NCI-H524 treated with DMSO at 0.1 percent for 48 hours (cell line): ENCODE measurements at places on chromosomes 7 and 10.

- no peak for DNase-seq
These were observed 162.6 kb downstream of the ADAM12 start for GRCh38 chr10:126225672-126226008.

DNA sequence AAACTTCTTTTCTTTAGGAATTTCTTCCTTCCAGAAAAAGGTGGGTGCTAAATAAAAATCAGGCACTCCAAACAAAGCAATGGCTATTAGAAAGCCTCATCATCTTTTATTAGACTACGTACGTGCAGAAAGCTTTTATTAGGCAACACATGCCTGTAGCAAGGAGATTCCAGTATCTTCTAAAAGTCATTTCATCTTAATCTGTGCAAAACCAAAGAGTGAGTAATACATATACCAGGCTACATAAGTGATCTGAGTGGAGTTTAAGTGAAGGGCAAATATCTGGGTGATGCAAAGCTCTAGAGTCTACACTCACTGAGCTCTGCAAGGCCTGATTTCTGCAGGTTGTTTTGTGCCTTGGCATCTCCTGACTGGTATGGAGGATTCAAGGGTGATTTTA lies 231.7 kb downstream of the ELMO1 start:
- DNase-seq = no peak

- DNase-seq = no peak
These were observed 850.9 kb downstream of the LRMDA start for GRCh38 chr10:76282061-76283025.

DNA sequence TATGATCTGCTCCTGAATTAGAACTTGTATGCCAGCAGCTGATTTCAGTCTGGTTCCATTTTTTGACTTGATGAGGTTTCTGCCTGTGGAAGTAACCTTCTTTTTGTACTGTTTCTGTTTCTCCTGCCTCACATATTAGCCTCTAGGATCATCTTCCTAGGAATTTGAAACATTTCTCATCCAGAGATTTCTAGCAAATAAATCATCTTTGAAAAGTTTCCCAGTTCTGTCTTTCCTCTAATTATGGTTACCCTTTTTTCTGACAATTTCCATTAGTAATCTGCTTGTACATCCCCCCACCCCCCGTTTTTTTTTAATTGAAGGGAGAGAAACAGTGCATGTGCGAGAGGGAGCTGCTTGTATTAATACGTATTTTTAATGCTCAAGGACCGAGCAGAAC lies 92.2 kb downstream of the NRF1 start:
- DNase-seq = no peak

DNA sequence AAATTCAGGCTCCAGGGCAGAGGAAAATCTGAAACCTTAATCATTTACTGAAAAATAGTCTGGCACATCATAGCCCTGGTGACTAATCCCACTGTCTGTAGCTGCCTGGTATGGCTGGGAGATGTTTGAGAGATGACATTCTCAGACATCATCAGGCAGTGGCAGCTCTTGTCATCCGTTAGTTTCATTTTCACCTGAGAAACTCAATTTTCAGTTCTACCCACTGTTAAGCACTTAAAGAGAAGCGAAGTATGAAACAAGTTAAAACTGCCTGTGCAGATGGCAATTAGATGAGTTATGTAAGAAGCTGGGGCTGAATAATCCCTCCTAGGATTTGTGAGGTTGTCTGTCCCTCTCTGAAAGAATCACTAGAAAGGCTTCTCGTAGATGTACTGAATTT lies 150.2 kb downstream of the NSUN6 start:
- DNase-seq = no peak

DNA sequence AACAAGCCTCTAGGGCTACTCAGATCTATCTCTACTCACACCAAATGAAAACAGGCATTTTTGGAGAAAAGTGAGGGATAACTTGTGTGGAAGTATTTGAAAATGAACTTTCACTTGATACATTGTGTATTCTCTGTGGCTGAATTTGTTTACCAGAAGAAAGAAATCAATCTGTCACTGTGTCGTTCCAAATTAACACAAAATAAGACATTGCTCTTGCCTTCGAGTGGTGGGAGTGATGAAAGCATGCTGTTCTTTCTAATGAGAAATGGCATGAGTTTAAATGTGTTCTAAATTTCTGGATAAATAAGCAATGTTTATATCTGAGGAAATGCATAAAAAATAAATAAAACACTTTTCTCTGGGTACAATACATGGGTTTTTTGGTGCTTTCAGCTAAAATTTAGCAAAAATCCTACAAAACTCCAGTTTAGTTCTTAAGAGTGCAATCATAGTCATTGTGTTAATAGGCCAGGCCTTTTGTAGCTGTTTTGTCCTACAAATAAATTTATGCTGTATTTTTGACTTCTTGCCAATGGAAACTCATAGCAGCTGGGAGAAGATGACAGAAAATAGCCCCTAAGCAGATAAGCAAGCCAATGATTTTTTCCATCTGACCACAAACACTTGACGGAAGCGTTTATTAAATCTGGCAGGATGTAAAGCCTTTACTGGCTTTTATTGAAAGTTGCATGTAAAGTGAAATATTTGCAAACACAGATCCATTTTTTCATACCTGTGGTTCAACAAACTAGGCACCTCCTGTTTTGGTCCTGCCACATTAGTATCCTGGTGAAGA lies 1064.1 kb upstream of the GHITM start:
- no peak for DNase-seq

DNA sequence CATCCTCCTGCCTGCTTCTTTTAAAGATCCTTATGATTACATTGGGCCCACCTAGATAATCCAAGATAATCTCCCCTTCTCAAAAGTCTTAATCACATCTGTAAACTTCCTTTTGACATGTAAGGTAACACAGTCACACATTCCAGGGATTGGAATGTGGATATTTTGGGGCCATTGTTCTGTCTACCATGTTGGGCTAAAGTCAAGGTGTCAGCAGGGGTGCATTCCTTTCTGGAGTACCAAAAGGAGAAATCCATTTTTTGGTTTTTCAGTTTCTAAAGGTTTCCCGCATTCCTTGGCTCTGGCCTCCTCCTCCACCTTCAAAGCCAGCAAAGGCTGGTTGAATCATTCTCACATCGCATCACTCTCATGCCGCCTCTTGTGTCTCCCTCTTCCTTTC lies 197.6 kb upstream of the NFE2L3 start:
- DNase-seq = no peak

DNA sequence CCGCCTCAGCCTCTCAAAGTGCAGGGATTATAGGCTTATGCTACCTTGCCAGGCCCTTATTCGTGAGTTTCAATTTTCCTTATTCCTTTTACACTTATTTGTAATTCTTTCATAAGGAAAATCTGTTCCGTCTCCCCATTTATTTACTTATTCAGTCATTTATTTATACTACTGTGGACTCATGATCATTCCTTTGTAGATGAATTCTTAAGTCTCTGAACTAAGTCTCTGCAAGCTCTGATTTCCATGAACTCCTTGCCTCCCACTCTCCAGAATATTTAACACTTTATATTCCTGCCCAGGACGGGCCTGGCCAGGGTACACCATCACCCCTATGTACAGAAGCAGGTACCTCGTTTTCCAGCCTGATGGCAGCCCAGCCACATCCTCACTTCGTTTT lies 39.4 kb downstream of the PFKFB3 start:
- no peak for DNase-seq

DNA sequence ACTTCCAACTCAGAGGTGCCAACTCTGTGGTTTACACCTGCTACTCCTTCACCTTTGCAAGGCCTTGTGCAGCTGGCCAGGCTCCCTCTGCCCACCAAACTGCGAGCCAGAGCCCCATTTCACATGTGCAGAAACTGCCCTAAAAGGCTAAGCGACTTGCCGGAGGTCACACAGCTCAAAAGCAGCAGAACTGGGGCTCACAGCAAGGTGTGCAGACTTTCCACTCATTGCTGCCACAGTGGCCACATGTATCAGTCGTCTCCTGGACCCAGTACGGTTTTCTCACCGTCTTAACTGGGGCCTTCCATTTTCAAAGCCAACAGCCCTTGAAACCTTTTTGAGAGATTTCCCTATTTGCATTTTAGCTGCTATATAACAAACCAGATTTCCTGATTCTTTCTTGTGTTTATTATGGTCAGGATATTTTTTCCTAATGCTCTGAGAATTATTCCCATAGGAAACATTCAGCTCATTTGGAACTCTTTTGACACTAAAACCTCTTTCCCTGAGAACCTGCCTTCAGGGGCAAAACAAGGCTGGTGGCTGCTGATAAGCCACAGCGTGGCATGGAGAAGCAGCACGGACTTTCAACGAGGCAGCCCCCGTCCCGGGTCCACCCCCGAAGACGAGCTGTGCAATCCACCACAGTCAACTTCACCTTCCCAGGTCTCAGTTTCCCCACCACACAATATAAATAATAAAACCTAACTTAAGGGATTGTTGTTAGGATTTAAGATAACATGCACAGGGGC lies 29.9 kb downstream of the SORBS1 start:
- DNase-seq = no peak

DNA sequence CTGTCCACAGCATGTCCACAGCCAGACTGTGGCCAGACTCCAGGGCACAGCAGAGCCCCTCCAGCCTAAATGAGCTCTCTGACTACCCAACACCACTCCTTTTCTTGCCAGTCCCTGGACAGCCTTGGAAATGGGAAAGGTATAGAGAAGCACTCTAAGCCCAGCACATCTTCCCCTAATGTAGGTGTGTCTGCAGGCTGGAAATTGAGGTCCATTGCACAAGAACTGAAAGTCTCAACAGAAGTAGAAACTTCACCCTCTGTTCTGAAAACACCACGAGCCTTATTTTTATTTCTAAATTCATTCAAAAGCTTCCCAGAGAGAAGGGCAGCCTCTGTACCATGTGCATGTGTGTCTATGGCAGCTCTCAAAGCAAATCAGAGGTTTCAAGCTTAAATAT lies 3.7 kb upstream of the KCNMA1 start:
- DNase-seq = no peak

GRCh38 chr7:1897076-1897860 lies 227.2 kb downstream of the ELFN1 start:
- no peak for DNase-seq

DNA sequence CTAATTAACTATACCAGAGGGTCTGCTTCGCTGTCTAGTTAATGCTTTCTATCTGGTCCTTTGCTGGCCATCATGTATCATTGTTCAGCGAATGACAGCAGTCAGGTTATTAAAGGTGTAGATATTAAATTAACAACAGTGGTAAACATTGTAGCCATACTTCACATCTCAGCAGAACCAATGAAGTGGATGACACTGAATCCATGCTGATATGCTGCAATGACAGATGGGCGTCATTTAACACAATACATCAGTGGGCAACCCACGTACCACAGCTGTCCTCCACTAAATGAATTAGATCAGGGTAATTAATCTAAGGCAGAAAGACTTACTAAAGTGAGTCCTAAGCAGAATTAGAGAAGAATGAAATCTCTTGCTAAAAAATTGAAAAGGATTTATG lies 767.2 kb downstream of the NXPH1 start:
- peak; percentile 89 for DNase-seq

DNA sequence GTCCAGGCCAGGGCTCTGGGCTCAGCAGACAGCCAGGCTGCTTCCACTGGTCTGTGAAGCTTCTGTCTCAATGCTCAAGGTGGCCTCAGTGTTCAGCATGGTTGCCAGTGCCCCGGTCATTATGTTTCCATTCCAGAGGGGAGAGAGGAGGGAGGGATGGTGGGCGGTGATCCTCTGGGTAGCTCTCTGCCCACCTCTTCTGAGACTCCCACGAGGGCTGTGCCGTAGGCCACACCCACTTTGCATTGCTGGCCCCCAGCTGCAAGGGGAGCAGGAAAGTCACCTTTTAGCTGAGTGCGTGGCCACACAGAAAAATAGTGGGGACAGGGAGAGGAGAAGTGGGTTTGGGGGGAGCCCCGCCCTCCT lies 42.5 kb downstream of the FOXK1 start:
- DNase-seq = no peak

DNA sequence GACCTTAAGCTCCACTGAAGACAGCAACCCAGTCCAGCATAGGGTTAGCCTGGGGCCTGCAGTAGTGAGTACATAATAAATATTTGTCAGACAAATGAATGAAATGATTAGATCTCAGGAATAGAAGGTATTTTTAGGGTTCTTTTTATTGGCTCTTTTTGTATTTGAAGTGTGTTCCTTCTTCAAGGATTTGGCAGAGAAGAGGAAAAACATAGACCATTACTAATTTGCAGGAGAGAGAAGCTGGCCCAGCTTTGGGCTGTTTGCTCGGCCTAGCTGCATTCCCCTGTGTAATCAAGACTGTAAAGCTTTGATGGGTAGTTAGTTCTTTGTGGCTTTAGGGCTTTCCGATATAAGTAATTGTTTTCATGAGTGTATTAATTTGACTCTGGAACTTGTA lies 64.2 kb downstream of the CNNM2 start:
- DNase-seq = no peak

GRCh38 chr7:141641876-141642275 lies 60.1 kb downstream of the DENND11 start:
- no peak for DNase-seq

DNA sequence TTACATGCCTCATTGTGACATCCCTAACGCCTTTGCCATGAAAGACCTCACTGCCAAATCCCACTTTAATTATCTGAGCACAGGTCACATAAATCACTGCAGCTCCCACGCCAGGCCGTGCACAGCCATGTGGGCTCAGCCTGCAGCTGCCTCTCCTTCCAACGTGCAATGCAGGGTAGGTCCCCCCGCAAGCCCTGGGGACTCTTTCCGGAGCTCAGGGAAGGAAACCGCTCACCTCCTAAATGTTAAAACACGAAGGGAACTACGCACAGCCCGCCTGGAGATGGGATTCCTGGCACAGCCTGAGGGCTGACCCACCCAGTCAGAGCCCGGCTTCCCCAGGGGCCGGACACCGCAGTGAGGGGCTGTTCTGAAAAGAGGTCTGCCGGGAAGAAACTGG lies 128.0 kb downstream of the MAD1L1 start:
- no peak for DNase-seq

- no peak for DNase-seq
These were observed 39.0 kb downstream of the SEMA3C start for GRCh38 chr7:80879849-80880248.

DNA sequence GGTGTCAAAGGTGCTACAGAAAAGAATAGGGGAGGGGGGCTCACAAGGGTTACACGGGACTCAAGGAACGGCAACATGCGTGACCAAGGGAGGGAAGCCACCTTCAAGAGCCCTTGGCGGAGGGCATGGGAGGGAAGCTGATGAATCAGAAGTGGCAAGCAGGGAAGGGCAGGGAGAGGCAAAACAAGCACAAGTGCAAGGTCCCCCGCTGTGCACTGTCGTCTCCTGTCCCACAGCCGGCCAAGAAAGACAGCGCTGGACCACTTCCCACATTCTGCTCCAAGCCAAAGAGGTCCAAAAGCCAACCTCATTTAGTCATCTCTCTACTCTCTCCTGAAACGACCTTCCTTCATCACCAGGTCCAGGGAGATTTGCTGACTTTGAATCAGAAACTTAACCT lies 102.7 kb downstream of the CALN1 start:
- no peak for DNase-seq

- DNase-seq = no peak
These were observed 9.3 kb upstream of the FAM180A start for GRCh38 chr7:135757719-135758411.

DNA sequence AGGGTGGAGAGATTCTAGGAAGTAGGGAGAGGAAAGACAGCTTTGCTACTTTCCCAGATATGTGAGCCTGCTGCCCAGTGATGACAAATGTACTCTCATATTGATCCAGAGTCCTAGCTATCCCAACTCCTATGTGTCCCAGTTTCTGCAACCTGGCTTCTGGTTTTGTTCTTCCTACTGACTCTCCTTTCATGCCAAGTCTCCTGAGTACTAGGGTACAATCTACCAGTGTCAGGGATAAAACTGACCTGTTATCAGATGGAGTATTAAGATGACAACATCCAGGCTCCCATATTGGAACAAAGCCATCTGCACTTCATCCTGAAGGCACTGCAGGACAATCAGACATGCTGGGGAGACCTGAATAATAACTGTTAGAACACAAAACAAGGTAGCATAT lies 233.7 kb upstream of the PHYHIPL start:
- no peak for DNase-seq
